ENCODE measurements at places on chromosomes 11 and 22.
A peak's percentile ranks its signal among the peaks of the same experiment; 100 is the strongest.

DNA sequence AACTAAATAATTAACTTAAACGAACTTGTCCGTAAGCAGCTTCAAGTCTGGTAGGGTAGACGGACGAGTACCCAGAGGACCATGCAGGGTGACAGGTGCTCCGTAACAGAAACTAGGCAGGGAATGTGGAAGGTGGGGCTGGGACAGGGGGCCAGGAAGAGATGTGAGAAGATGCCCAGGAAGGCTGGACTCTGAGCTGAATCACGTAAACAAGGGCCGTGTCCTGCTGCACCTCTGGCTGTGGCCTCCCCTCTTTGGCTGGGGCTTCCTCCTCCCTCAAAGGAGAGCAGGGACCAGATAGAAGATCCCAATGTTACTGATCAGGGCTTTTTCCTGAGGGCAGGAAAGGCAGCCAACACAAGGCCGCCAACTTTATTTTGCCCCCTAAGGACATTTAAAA, 47.9 kb downstream of the PACSIN2 start:
- DNase-seq = no peak

- no peak for DNase-seq
These were observed 47.7 kb downstream of the DNAJC24 start for GRCh38 chr11:31417357-31417756.

DNA sequence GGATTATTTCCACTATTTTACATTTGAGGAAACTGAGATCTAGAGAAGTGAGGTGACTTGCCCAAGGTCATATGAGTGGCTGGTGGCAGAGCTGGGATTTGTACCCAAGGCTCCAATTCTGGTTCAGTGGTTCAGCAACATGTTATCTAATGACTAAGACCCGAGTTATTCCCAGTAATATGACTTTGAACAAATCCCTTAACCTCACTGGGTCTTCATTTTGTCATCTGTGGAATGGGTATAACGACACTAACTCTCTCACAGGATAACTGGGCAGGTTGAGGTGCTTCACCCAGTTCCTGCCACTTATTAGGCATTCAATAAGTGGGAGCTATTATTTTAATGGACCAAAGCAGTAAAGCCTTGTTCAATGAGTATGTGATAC, 489 bp upstream of the OR2AT4 start:
- DNase-seq = no peak

- no peak for DNase-seq
These were observed 33.4 kb upstream of the ATXN10 start for GRCh38 chr22:45638197-45638596.

GRCh38 chr11:208917-209260, 1.4 kb downstream of the RIC8A start:
- peak; percentile 21 for DNase-seq

GRCh38 chr22:29948385-29948769, 65.4 kb downstream of the MTMR3 start:
- DNase-seq = no peak

- no peak for DNase-seq
These were observed 53.1 kb downstream of the CELSR1 start for GRCh38 chr22:46484156-46484860.

GRCh38 chr11:62573006-62573591, 592 bp downstream of the EEF1G start:
- no peak for DNase-seq

- no peak for DNase-seq
These were observed 24.8 kb upstream of the RCE1 start for GRCh38 chr11:66818231-66818955.

- no peak for DNase-seq
These were observed 199.5 kb upstream of the PLET1 start for GRCh38 chr11:112460141-112460540.

DNA sequence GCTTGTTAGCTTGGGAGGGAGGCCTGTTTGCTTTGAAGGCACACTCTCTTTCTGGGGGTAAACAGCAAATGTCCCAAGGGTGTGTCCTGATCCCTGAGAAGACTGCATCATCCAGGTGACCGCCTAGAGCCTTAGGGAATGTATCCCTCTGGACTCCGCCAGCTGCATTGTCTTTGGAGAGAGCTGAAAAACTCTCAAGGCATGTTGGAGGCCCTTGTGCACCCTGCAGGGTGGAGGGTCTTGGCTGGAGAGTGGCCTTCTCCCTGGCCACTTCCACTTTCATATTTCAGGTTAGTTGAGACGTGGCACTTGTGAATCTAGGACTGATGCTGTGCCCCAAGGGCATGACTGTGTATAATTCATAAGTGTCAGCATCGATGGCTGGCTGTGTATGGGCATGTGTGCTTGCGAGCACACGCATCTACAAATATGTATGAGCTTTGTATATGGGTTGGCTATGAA, 70.6 kb downstream of the ZBTB16 start:
- no peak for DNase-seq

GRCh38 chr11:81259471-81259870, 1474.2 kb downstream of the FAM181B start:
- no peak for DNase-seq

DNA sequence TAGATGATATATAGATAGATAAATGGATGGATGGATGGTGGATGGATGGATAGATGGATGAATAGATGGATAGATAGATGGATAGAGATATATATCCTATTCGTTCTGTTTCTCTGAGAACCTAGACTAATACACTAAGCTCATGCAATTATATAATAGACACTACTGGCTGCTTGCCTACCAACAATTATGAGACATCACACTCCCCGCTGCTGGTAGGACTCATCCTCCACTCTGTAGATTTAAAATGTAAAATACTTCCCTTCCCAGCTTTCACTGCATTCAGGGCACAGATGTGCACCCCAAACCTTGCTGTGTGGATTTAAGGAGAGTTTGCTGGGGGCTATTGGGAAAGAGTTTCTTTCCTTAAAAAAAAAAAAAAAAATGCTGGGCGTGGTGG, 28.3 kb upstream of the RCN1 start:
- no peak for DNase-seq

- DNase-seq = no peak
These were observed 6.7 kb upstream of the CAPRIN1 start for GRCh38 chr11:34044664-34045485.

DNA sequence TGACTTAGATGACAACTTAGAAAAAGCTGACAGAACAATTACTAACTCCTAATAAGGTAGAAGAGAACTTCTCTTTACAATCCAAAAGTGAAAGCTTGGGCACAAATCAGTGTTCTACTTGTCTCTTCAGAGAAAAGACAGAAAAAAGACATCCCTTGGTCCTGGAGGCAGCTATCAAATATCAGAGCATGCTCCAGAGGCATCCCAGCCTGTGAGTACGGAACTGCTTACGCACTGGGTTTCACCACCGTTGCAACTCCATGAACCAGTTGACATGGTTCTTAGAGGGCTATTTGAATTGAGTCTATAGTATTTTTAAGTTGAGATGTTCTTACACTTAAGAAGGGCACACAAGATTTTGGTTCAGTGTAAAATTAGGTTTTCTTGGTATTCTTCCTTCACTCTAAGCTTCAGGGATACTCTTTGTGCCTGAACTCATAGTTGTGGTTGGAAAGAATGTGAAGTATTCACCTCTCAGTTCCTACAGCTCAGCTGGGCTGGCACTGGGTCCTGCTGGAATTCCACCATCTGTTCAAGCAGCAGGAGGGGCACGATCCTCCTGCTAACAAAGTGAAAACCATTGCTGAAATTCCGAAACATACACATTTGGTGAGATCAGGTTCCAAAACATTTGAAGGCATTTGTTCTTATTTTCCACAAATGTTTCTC, 6.3 kb downstream of the AKIP1 start:
- DNase-seq = no peak

GRCh38 chr11:2585566-2586086, 114.2 kb downstream of the KCNQ1OT1 start:
- DNase-seq = no peak

GRCh38 chr11:17077240-17077519, 287 bp downstream of the RPS13 start:
- DNase-seq = no peak

- DNase-seq = no peak
These were observed 24.0 kb upstream of the ME3 start for GRCh38 chr11:86696451-86696850.

GRCh38 chr11:69055598-69056516, 7.1 kb downstream of the TPCN2 start:
- no peak for DNase-seq

- no peak for DNase-seq
These were observed 3.3 kb downstream of the NADSYN1 start for GRCh38 chr11:71456294-71456693.

DNA sequence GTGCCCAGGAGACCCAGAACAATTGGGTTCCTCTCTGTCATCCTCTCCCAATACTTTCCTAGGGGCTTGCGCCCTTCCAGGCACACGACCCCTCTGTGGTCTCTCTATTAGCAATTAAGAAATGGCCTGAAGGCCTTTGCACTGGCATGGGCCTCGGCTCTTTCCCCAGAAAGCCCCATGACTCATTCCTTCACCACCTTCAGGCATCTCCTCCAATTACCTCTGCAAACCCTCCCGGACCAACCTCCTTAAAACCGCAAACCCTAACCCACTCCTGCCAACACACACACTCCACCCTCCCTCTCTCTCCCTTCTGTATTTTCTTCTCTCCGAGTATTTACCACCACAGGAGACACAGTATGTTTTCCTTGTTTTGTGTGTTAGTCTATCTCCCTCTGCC, 36.7 kb downstream of the LARGE1 start:
- DNase-seq = no peak

GRCh38 chr11:46615756-46616155, 1.3 kb downstream of the HARBI1 start:
- no peak for DNase-seq

DNA sequence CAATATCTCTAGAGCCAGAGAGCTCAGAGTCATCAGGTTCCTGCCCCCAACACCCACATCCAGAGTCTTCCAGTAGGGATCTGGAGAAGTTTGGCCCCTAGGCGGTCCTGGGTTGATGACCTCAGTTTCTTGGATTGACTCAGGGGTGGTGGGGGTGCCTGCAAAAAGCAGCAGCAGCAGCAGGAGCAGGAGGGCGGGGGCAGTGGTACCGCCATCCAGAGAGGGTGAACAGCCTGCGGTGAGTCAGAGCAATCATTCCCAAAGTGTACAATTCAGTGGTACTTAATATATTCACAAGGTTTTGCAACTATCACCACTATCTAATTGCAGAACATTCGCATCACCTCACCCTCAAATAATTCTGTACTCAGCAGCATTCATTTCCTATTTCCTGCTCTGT, 9.9 kb upstream of the SEC14L3 start:
- DNase-seq = no peak

DNA sequence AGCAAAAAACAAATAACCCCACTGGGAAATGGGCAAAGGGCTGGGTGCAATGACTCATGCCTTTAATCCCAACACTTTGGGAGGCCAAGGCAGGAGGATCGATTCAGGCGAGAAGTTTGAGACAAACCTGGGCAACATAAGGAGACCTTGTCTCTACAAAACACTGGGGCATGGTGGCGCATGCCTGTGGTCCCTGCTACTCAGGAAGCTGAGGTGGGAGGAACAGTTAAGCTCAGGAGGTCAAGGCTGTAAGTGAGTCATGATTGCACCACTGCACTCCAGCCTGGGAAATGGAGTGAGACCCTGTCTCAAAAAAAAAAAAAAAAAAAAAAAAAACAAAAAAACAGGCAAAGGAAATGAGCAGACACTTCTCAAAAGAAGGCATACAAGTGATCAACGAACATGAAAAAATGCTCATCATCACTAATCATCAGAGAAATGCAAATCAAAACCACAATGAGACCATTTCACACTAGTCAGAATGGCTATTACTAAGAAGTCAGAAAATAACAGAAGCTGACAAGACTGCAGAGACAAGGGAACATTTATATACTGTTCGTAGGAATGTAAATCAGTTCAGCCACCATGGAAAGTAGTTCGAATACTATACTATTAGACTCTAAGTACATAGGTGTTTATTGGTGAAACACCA, 48.2 kb upstream of the SMCO4 start:
- no peak for DNase-seq

DNA sequence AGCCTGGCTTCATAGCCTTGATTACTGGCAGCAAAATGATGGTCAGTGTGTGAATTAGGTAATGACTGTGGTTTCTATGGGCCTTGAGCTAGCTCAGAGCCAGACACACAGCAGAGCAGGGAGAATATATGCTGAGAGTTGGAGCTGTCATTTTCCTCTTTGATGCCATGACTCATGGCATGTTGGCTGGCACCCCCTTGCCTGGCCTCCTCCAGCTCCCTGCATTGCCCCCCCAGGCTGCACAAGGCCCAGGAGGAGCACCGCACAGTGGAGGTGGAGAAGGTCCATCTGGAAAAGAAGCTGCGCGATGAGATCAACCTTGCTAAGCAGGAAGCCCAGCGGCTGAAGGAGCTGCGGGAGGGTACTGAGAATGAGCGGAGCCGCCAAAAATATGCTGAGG, 20.3 kb upstream of the RRM1 start:
- no peak for DNase-seq

DNA sequence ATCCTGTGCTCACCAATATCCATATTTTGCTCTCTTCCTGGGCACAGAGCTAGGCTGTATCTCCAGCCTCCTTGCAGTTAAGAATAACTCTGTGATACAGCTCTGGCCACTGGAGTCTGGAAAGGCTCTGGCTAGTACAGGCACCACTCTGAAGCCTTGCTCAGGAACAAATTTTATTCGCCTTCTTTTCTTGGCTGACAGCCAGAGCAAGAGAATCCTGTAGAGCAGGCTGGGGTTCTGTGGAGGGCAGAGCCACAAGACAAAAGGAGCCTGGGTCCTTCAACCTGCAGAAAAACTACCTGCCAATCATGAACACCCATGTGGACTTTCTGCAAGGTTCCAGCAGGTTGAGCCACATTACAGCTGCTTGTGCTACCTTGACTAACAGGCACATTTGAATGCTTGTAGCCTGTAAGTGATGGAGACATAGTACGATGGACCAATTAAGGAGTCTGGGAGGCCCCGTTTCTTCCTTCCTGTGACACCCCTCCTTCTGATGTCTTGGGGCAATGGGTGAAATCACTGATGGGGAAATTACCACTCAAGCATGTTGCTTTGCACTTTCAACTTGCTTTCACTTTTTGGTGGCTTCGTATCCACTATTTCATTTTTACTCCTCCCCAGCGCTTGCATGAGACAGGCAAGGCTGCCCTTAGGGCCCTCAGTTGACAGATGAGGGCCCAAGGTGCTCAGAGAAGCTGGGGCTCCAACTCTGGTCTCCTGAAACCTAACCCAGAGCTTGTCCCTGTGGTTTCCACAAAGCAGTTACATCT, 267.2 kb upstream of the SYN3 start:
- DNase-seq = no peak

DNA sequence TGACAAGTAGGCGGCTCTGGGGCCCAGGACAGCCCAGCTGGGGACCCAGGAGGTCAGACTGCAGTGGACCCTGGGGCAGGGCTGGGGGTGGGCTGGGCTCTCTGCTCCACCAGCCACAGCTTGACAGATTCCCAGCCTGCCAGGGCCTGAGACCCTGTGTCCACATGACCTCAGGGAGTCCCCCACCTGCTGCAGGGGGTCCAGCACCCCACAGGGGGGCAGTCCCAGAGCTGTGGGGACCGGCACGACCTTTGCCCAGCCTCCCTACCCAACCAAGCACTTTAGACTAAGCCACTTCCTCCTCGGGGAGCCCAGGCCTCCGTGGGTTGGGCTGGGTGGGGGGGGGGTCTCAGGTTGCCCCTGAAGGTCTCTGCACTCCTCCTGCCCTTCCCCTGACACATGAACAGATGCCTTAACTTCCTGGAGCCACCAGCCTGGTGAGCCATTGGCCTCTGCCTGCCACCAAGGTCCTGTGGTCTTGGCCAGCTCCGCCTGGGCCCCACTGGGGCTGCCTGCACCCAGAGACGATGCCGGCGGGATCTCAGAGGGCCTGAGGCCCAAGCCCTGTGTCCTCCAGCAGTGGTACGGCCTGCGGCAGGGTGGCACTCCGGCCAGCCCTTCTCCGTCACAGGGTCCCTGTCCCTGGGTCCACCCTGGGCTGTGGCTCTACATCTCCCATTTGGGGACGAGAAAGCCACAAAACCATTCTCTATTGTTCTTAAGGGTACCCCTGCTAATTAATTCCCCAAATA, 3.4 kb downstream of the CCDC188 start:
- DNase-seq = no peak
